ENCODE measurements at places on chromosomes 2 and 18.

GRCh38 chr18:31077878-31078277, 24.3 kb downstream of the DSC2 start:
- H3K27me3 ChIP-seq = no peaks in the 10 kb centered on the region
- no peak for DNase-seq
- no peaks in the 10 kb centered on the region for H3K36me3 ChIP-seq

DNA sequence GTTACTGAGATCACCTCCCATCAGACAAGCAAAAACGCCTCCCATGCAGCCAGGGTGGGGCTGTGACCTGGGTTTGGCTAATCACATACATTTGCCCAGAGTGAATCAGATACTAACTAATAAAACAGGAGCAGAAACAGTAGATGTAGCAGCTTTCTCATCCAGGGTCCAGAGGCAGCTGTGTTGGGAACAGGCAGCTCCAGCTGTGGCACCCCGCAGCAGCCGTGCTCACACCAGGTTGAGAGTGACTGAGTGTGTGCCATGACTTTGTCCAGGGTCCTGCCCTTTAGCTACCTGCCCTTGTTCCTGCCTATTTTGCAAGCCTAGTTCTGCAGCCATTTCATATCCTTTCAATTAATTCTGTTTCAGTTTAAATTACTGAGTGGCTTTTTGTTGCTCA, 20.5 kb downstream of the DDX18 start:
- peaks cover 8% of the 10 kb centered on the region for H3K36me3 ChIP-seq
- no peaks in the 10 kb centered on the region for H3K27me3 ChIP-seq
- H3K27ac ChIP-seq = no peak overlapping the region
- peaks cover 9% of the 10 kb centered on the region for H3K4me1 ChIP-seq
- no peak for DNase-seq
- no peak overlapping the region for H3K4me3 ChIP-seq

DNA sequence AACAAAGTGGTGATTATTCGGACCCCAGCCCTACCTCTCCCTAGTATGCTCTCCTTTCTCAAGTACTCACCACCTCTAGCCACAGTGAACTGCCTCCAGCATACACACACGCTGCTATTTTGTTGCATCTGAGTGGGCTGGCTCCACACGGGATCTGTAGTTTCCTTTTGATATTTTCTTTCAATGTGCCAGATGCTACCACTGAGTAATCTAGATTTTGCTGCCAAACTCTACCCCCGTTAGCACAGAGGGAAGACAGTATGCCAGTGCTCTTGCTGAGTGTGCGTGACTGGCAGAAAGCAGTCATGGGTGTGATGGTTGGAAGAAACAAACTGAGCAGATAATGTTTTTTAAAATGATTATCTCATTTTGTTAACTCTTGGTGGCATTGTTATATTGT, 11.6 kb downstream of the CFLAR start:
- H3K4me1 ChIP-seq = peaks cover 97% of the 10 kb centered on the region
- H3K36me3 ChIP-seq = no peaks in the 10 kb centered on the region
- peak; percentile 68 for DNase-seq
- peak overlapping the region; percentile 99 for H3K27ac ChIP-seq
- H3K27me3 ChIP-seq = no peaks in the 10 kb centered on the region
- H3K4me3 ChIP-seq = peak overlapping the region; percentile 8

DNA sequence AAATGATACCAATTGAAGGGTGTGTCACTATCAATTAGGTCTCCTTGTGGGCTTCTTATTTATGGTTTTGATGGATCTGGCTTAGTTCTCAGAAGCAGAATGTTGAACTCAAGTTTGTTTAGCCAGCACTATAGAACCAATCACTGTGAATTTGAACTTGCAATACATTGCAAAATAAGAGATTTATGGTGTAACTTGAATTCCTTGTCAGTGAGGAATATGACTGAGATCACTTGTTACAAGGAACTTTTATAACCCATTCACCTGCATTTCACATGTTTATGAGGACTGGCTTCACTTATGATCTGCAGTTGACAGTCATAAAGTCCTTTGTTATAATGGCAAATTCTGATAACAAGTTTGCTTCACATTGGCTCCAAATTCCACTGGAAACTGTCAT, 9.8 kb downstream of the GATA6 start:
- H3K4me3 ChIP-seq = no peak overlapping the region
- DNase-seq = no peak
- peaks cover 4% of the 10 kb centered on the region for H3K36me3 ChIP-seq
- H3K27me3 ChIP-seq = no peaks in the 10 kb centered on the region

DNA sequence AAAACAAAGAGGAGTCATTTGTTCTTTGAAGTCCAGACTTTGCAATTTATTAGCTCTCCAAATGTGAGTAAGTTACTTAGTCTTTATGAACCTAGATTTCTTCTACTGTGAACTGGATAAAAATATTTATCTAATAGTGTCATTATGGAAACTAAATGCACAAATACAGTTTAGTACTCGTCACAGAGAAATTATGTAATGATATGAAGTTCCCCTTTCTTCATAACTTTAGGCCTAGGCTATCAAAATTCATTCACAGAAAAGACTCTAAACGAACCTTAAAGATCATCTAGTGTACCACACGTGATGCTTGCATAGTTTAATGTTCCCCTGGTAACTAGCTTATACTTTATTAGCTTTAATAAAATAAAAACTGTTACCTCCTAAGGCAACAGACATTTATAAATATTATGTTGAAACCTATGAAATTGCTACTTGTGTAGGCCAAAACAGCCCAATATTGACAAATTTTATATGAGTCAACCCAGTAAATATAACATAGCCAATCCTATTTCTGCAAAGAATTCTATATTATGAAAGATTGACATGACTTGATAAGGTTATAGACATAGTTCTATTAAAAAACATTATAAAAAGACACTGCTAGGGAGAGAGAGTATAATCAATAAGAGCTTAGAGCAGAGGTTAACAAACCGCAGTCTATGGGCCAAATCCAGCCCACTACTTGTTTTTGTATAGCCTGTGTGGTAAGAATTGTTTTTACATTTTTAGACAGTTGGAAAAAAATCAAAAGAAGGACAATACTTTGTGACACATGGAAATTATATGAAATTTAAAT, 44.9 kb upstream of the ITPRID2 start:
- H3K27me3 ChIP-seq = no peaks in the 10 kb centered on the region
- no peak overlapping the region for H3K27ac ChIP-seq
- H3K36me3 ChIP-seq = no peaks in the 10 kb centered on the region
- H3K4me1 ChIP-seq = peaks cover 11% of the 10 kb centered on the region
- no peak overlapping the region for H3K4me3 ChIP-seq
- no peak for DNase-seq

GRCh38 chr2:48519593-48519992, 10.4 kb upstream of the STON1 start:
- H3K27ac ChIP-seq = no peak overlapping the region
- no peaks in the 10 kb centered on the region for H3K27me3 ChIP-seq
- no peaks in the 10 kb centered on the region for H3K36me3 ChIP-seq

DNA sequence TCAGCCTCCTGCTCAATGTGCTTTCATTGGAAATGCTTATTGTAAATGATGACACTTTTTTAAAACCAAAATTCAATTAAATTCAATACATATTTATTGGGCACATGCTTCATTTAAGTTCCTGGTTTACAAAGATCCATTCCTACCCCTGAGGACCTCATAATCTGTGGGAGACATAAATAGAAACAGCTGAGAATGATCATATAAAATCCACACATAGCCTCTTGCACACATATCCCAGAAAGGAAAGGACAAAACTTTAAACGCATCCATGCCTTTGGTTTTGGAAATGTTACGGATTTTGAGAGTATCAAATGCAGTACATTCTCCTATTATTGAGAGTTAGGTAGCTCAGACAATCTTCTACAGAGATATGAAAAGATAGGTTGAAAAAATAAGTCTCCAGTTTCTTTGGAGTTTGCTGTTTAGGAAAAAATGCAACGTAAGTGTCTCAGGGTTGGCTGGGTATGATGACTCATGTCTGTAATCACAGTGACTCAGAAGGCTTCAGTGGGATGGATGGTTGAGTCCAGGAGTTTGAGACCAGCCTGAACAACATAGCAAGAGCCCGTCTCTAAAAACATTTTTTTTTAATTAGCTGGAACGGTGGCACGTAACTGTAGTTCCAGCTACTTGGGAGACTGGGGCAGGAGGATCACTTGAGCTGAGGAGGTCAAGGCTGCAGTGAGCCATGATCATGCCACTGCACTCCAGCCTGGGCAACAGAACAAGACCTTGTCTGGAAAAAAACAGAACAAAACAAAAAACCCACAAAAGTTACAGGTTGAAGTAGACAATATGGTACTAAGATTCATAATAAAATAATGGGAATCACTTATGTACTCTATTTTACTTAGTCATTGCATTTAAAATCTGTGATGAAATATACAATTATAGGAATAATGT, 3.9 kb upstream of the PRELID3A start:
- peaks cover 3% of the 10 kb centered on the region for H3K4me1 ChIP-seq
- H3K27ac ChIP-seq = no peak overlapping the region
- no peaks in the 10 kb centered on the region for H3K36me3 ChIP-seq
- no peak overlapping the region for H3K4me3 ChIP-seq
- no peaks in the 10 kb centered on the region for H3K27me3 ChIP-seq

DNA sequence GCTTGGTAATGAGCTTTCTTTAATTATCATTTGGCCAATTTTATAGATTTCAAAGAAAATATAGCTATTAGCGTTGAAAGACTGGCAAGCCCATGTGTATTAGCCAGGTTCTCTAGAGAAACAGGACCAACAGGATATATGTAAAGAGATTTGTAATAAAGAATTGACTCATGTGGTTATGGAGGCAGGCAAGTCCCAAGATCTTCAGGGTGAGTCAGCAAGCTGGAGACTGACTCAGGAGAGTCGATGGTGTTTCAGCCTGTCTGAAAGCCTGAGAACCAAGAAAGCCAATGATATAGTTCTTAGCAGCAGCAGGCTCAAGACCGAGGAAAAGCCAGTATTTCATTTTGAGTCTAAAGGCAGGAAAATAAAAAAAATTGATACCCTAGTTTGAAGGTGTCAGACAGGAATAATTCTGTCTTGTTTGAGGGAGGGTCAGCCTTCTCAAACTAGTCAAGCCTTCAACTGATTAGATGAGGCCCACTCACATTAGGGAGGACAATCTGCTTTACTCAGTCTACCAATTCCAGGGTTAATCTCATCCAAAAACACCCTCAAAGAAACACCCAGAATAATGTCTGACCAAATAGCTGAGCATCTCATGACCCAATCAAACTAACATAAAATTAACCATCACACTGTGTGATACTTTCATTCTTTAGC, 78.3 kb upstream of the CRIM1 start:
- H3K4me1 ChIP-seq = no peaks in the 10 kb centered on the region
- no peak overlapping the region for H3K27ac ChIP-seq
- no peak overlapping the region for H3K4me3 ChIP-seq
- no peaks in the 10 kb centered on the region for H3K27me3 ChIP-seq

DNA sequence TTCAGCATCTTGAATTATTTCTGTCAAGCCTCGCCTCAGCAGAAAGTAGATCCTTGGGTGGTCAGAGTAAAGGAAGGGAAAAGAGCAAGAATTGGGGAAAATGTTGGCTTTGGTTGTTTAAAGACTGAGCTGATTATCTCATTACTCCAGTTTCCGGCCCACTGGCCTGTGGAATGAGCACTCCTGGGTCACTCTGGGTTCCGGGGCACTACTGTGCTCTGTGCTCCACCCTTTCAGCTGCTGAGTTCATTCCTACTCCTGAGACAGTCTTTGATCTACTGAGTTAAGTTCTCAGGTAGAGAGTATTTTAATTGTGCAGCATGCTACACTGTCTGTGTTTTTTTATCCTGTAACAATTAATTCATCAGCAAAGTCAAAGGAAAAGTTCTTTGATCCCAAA, 427.7 kb downstream of the CDH2 start:
- no peak overlapping the region for H3K4me3 ChIP-seq
- H3K27me3 ChIP-seq = no peaks in the 10 kb centered on the region
- no peaks in the 10 kb centered on the region for H3K4me1 ChIP-seq
- H3K36me3 ChIP-seq = no peaks in the 10 kb centered on the region

GRCh38 chr2:231932711-231932970, 6.4 kb upstream of the NPPC start:
- no peaks in the 10 kb centered on the region for H3K36me3 ChIP-seq
- H3K4me1 ChIP-seq = no peaks in the 10 kb centered on the region
- no peak overlapping the region for H3K27ac ChIP-seq
- DNase-seq = no peak
- no peak overlapping the region for H3K4me3 ChIP-seq

GRCh38 chr2:239184179-239184578, 216.6 kb downstream of the HDAC4 start:
- peaks cover 8% of the 10 kb centered on the region for H3K36me3 ChIP-seq
- no peaks in the 10 kb centered on the region for H3K4me1 ChIP-seq
- H3K27ac ChIP-seq = no peak overlapping the region
- no peak overlapping the region for H3K4me3 ChIP-seq
- DNase-seq = no peak

- H3K27ac ChIP-seq = no peak overlapping the region
- no peaks in the 10 kb centered on the region for H3K36me3 ChIP-seq
- DNase-seq = no peak
Observed at GRCh38 chr2:85255456-85255812, 72.4 kb downstream of the TGOLN2 start.

- peaks cover 6% of the 10 kb centered on the region for H3K4me1 ChIP-seq
- H3K27ac ChIP-seq = no peak overlapping the region
- no peak overlapping the region for H3K4me3 ChIP-seq
- H3K36me3 ChIP-seq = no peaks in the 10 kb centered on the region
Observed at GRCh38 chr2:5722236-5722635, 30.1 kb downstream of the SOX11 start.

- H3K36me3 ChIP-seq = no peaks in the 10 kb centered on the region
- no peak for DNase-seq
- peaks cover 24% of the 10 kb centered on the region for H3K4me1 ChIP-seq
- no peaks in the 10 kb centered on the region for H3K27me3 ChIP-seq
- peak overlapping the region; percentile 13 for H3K27ac ChIP-seq
Observed at GRCh38 chr2:16728351-16729136, 62.9 kb upstream of the CYRIA start.

DNA sequence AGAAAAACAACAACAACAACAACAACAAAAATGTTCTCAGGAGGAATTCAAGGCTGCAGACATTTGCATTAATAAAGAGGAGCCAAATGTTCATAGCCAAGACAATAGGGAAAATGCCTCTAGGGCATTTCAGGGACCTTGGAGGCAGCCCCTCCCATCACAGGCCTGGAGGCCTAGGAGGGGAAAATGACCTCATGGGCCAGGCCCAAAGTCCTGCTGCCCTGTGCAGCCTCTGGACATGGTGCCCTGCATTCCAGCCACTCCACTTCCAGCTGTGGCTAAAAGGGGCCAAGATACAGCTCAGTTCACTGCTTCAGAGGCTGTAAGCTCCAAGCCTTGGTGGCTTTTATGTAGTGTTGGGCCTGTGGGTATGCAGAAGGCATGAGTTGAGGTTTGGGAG, 314.5 kb downstream of the CYRIA start:
- H3K4me1 ChIP-seq = no peaks in the 10 kb centered on the region
- H3K36me3 ChIP-seq = no peaks in the 10 kb centered on the region
- no peak overlapping the region for H3K4me3 ChIP-seq
- DNase-seq = no peak

GRCh38 chr18:10207682-10208345, 246.6 kb upstream of the APCDD1 start:
- H3K4me3 ChIP-seq = no peak overlapping the region
- H3K36me3 ChIP-seq = no peaks in the 10 kb centered on the region
- no peaks in the 10 kb centered on the region for H3K27me3 ChIP-seq

- no peaks in the 10 kb centered on the region for H3K27me3 ChIP-seq
- H3K27ac ChIP-seq = no peak overlapping the region
- no peaks in the 10 kb centered on the region for H3K36me3 ChIP-seq
- H3K4me3 ChIP-seq = no peak overlapping the region
Observed at GRCh38 chr2:173785813-173786212, 179.4 kb downstream of the SP3 start.

All from thyroid gland (tissue), 4 donors.